ENCODE measurements at places on chromosomes 5 and 9. TPM values are rescaled to one million over a fixed set of nuclear protein-coding genes. Genes with fewer than 3 reads are reported as not detected.

Gene MEIKIN
- 1.1 TPM for polyA plus RNA-seq

Gene PPP3R2
- 0.17 TPM for polyA plus RNA-seq

Gene MPDZ
- polyA plus RNA-seq, result 60.1 TPM

Gene PCDHAC1
- 3.6 TPM for polyA plus RNA-seq

- no peak for DNase-seq
Observed at GRCh38 chr5:169281625-169282024, 19.3 kb downstream of the SLIT3 start.

DNA sequence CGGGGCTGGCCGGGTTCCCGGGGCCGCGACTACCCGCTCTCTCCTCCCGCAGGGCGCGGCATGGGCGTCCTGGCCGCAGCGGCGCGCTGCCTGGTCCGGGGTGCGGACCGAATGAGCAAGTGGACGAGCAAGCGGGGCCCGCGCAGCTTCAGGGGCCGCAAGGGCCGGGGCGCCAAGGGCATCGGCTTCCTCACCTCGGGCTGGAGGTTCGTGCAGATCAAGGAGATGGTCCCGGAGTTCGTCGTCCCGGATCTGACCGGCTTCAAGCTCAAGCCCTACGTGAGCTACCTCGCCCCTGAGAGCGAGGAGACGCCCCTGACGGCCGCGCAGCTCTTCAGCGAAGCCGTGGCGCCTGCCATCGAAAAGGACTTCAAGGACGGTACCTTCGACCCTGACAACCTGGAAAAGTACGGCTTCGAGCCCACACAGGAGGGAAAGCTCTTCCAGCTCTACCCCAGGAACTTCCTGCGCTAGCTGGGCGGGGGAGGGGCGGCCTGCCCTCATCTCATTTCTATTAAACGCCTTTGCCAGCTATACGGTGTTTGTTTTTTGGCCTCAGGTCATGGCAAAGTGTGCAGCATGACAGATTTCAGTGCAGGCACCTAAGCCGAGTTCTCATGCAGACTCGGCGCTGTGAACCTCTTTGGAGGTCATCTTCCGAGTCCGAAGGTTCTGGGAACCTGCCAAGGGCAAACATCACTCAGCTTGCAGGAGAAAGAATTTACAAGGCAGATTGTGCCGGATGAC is 516 bp downstream of the MRPL41 start:
- DNase-seq, result no peak

GRCh38 chr5:165407352-165407751 is 1901.9 kb downstream of the MAT2B start:
- no peak for DNase-seq

DNA sequence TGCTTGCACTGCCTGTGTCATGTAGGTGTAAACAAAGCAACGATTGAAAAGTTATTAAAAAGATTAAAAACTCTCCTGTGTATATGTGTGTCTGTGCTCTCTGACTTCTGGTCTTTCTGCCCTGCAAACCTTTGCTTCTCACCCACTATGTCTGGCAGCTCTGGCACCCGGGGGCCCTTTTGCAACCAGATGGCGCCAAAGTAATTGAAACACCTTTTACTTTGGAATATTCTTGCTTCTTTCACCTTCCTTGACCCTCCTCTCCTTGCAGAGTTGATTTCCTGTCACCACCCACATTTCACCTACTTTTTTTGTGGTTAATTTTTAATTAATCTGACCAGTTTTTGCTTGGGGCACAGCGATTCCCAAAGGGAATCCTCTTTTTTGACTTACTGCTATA is 275.5 kb downstream of the ARHGEF28 start:
- DNase-seq, result no peak

- no peak for DNase-seq
Observed at GRCh38 chr5:18111906-18112465, 477.7 kb downstream of the TAF11L14 start.

DNA sequence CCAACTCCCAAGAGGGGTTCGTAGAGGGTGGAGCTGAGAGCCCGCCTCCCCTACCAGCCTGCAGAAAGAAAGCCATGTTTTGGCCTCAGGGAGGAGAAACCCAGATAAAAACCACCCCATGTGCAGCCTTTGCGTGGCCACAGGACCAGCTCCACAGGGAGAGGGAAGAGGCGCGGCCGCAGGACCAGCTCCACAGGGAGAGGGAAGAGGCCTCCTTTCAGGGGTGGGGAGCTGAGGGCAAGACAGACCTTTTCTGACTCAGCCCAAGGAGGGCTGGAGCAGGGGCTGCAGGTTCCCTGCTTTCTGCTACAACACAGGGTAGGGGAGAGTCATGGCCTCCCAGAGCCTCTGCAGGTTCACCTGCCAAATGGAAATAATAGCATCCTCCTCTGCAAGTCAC is 37.6 kb upstream of the KCNMB1 start:
- no peak for DNase-seq

DNA sequence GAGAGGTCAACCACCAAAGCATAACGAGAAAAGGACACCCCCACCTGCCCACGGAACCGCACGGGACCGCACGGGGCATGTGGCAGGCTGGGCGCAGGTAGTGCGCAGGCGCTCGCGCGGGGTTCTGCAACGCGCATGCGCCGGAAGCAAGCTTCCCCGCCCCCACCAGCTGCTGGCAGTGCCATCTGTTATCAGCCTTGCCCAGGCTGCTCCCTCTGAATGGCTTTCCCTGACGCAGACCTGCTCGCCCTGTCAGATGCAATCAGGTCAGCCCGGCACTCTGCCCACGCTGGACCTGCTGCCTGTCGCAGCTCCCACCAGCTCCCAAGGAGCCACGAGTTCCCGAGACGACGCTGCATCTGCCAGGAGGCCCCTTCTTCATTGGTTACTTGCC is 22.8 kb downstream of the PTCH1 start:
- DNase-seq, result no peak

DNA sequence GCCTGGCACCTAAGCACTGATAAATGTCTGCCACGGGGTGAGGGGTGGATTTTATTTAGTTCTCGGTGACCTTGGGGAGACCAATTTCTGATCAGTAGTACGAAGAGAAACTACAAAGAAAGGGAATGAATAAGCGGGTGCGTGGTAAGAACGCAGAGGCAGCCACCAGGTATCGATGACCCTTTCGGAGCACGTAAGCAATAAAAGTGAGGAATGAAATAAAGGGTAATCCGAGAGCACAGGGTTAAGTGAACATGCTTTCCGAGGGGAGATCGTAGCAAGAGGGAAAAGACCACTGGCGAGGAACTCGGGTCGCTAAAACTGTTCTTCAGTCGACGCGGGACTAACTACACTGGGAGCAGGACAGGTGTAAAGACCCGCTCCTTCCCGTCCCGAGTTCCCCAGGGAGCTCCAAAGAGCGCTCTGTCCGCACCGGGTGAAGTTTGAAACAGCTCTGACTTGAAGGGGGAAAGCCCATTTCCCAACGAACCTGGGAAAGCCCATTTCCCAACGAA is 1.1 kb downstream of the ELOVL7 start:
- DNase-seq, result no peak

DNA sequence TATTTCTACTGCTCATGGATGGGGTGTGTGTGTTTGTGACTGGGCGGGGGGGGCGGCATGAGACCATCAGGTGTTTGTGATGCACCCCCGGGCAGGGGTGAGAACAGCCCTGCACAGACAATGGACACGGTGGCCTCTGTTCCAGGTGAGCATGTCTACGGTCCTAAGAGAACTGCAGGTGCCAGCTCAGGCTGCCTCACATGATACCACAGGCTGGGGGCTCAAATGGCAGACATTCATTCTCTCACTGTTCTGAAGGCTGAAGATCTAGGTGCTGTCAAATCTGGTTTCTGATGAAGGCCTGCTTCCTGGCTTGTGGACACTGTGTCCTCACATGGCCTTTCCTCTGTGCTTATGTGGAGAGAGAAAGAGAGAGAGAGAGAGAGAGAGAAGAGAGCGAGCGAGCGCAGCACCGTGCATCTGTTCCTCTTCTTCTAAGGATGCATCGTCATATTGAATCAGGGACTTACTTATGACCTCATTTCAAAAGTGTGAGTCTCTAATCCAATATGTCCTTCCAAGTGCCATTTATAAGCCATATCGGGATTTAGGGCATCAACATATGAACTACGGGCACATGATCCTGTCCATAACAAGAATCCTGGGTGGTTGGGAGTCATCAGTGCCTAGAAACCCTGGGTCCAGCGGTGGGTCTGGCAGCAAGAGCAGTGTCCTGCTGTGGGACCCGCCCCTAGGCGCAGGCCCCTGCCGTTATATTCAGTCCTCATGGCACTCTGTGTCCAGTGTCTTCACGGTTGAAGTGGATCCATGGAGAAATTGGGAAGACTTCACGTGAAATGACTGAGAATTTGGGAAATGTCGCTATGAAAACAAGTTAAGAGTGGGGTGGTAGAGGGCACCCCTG is 42.5 kb downstream of the NXNL2 start:
- DNase-seq, result no peak

DNA sequence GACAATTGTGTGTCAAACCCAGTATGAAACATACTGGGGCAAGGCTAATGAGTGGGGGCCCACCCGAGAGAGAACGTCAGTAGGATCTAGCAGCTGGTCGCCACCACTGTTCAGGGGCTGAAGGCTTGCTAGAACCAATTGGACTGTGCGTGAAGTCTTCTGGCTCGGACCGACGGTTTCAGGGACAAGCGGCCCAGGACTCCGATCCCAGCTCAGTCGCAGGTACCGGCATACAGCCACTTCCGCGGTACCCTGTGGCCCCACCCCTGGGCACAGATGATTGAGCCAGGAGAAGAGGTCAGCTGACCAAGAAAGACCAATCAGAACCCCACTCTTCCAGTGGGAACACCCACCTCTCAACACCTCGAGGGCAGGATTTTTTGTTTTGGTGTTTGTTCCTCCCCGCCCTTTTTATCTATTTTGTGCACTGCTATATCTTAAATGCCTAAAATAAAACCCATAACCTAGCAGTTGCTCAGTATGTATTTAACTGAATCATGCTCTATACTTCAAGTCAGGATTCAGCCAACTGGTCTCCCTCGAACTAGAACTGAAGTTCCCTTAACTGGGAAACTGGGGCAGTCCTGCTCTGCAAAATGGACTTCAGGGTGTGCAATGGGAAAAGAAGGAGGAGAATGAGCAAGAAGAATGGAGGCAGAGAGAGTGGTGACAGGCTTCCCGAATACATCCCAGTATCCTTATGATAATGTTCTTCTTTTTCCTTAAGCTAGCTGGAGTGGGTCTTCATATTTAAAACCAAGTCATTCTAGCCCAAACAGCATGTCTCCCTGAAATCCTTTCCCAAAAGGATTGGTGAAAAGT is 21.1 kb upstream of the CPEB4 start:
- DNase-seq, result no peak

DNA sequence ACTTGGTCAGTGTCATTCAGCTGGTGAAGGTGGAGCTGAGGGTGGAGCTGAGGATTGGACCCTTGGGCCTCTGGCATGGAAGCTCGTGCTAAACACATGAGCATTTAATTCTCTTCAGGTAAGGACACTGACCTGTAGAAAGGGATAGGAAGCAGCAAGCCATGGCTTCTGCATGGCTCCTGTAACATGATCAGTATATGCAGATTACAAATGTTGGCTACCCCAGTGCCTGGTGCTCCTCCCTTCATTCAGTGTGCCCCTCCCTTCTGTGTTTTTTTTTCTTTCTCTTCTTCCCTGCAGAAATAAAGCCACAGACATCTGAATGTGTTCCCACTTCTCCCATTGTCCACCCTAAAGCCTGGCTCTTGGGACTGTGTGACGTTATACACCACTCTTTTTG is 52.9 kb downstream of the ARHGAP26 start:
- no peak for DNase-seq

DNA sequence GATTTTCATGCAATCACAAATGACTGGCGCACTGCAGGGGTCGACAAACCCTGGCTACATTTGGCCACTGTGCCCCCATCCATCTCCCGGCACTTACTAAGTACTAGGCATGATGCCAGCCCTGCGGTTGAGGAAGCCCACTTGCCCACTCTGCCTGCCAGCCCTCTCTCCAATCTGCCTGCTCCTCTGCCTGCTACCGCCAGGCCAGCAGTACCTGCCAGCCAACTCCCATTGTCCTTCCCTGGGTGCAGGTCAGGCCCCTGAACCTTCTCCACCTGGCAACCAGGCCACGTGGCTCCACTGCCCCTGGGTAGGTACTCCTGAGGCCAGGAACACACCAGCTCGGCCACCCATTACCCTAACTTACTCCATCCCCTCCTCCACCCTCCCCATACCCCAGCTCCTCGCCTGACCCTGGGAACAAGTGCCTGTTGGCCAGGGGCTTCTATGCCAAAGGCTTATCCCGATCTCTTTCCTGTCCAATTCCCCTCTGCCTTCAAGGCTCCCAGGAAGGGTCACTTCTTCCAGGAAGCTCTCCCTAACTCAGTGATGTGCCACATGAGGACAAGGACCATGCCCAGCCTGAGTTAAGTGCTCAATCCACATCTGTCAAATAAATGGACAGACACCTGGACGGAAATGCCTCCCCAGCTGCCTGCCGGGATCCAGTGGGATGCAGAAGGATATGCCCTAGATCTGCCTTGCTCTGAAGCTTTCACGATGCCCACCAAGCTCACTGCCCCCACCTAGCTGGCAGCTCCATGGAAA is 6.6 kb downstream of the EEIG1 start:
- DNase-seq, result peak; percentile 70

GRCh38 chr5:147403651-147404640 is 105.9 kb downstream of the DPYSL3 start:
- DNase-seq, result no peak

GRCh38 chr9:21995666-21996398 is 1.2 kb downstream of the CDKN2B-AS1 start:
- DNase-seq, result no peak

- no peak for DNase-seq
Observed at GRCh38 chr9:82231411-82231810, 242.8 kb downstream of the SPATA31D1 start.

DNA sequence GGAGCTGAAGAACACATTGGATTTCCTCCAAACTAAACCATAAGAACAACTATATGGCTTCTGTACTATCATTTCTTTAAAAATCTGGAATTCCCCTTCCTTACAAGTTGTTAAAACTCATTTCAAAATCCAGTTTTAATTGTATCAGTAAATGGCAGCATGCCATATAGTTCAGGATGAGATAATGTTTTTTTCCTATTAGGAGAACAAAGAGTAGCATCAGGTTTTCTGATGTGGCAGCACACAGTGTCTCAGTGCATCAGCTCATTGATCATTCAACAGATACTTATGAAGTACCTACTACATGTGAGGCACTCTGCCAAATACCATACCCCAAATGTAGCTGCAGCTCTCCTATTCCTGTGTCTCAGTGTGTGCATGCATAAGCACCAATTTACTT is 161.1 kb downstream of the EPB41L4A start:
- DNase-seq, result no peak

DNA sequence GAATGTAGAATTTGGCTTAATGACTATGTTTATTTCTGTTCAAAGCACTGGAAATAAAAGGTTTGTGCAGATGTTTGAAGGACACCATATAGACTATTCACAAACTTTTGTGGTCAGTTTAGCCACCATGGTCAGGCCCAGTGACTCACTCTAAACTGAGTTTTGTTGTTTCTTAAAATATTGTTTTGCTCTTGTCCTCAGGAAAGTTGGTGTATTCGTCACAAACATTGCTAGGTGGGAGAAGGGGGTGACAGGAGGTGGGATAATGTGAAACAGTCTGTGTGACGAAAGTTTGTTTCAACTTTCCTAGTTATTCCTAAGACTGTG is 35.0 kb upstream of the LIFR start:
- no peak for DNase-seq

DNA sequence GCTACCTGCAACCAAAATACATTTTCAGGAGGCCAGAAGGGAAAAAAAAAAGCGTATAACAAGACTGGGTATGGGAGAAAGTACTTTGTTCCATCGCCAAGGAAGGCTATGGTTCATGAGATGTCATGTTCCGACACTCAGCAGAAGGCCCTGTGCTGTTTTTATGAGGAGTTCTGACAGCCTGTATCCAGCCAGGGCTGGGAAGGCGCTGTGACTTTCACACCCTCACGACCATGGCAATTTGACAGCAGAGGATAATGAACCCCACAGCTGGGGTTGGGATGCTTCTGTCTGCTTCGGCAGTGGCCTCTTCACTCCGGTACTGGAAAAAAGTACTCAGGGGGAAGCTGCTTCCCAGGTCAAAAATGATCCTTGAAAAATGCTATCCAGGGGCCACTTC is 154.4 kb downstream of the PRELID2 start:
- DNase-seq, result no peak
